ENCODE measurements at places on chromosomes 2 and 18. TPM values are rescaled to one million over a fixed set of nuclear protein-coding genes. Genes with fewer than 3 reads are reported as not detected.

The PAX3 gene
- total RNA-seq = not detected

The KCMF1 gene
- total RNA-seq = 120 TPM

The CHRNG gene
- total RNA-seq = not detected

The RMC1 gene
- 18.9 TPM for total RNA-seq

The IL1R2 gene
- total RNA-seq = not detected

GRCh38 chr2:38613849-38614213, 11.1 kb upstream of the HNRNPLL start:
- DNase-seq = no peak

DNA sequence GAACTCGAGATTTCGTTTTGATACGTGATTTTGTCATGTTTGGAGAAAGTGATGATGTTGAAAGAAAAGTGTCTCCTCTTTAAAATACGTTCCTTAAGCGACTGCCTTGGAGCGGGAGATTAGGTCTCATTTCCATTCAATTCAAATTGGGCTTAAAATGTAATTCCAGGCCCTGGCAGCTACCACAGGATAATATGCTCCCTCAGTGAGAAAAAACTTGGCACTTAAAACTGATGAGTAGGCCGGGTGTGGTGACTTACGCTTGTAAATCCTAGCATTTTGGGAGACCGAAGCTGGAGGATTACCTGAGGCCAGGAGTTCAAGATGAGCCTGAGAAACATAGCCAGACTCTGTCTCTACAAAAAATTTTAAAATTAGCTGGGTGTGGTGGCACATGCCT, 146.3 kb upstream of the L3MBTL4 start:
- DNase-seq = no peak

GRCh38 chr18:79275461-79275860, 120.3 kb upstream of the NFATC1 start:
- no peak for DNase-seq

- no peak for DNase-seq
These were observed 53.1 kb downstream of the ACVR1 start for GRCh38 chr2:157822993-157823392.

GRCh38 chr18:10234281-10234680, 220.2 kb upstream of the APCDD1 start:
- no peak for DNase-seq

DNA sequence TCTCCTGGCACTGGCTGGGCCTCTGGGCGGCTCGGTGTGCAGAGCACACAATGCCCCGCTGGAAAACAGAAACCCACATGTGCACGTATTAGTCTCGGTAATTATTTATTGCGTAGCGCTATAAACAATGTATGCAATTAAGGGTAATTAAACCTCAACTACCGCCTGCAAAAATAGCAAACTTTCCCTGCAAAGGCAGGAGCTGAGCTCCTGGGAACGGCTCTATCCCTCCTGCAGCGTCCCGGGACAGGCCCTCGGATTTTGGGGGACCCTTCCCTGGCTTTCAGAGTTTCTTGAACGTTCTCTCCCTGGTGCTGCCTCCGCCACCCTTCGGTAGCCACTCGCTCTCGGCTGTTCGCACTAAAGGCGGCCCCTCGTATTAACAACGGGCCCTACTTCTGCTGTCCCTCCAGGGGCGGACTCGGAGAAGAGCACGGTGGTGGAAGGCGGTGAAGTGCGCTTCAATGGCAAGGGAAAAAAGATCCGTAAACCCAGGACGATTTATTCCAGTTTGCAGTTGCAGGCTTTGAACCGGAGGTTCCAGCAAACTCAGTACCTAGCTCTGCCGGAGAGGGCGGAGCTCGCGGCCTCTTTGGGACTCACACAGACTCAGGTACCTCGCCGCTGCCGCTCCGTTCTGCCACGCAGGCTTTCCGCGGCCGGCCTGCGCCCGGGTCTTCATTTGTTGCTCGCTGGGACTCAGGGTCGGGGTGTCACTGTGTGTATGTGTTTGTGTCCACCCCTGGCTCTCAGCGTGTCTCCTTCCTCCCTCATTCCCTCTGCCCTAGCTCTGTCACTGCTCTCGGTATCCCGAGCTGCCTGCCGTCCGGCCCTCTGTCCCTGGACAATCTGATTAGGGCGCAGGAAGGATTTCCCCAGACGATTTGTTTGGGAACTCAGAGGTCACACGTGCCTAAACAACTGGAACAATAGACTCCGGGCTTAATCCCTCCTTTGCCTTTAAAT, 1.2 kb downstream of the DLX1 start:
- DNase-seq = peak; percentile 85

DNA sequence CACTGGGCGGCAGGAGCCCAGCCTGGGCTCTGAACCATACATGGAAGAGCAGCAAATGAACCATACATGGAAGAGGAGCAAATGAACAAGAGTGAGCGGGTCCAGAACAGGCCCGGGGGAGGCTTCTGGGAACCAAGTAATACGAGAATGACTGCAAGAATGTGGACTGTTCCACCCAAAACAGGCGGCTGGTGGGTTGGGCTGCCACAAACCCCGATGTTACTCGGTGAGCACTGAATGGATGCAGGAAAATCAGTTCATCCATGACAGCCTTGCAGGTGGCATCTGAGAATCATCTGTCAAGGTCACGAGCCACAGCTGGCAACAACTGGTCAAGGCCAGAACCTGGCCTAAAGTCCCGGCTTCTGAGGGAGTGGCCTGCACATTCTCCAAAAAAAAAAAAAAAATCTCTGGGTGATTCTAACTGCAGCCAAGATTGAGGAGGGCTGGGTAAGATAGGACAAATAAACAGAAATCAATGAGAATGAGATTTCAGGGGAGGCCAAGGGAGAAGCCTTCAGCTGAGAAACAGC, 106.1 kb downstream of the ZNF516 start:
- no peak for DNase-seq

DNA sequence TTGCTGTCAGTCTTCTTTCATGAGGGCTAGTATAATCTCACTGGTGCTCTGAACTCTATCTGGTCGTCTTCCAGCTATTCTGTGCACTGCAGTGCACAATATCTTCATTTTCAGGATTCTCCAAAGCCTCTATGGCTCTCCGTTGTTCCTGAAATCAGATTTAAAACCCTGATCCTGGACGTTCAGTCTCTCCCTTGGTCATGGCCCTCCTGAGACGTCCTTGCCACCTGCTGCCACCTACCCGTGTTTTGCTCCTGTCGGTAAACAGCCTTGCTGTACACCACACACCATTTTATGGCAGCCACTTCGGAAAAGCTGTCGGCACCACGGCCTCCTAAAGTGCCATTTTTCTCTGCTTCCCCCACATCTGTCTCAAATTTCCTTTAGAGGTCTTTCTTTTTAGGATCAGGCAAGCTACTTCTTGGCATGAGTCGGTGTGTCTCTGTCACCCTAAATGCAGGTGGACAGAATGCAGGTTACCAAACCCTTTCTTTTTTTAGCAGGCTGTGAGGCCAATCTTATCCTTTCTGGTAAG, 170.0 kb downstream of the HRH4 start:
- no peak for DNase-seq

Measured in GM23338 (cell line).